GM04503 (cell line): ENCODE measurements at places on chromosomes 12 and 14.
A peak's percentile ranks its signal among the peaks of the same experiment; 100 is the strongest.

- DNase-seq: peak; percentile 54
Observed at GRCh38 chr14:104681689-104682074, 7.7 kb upstream of the INF2 start.

DNA sequence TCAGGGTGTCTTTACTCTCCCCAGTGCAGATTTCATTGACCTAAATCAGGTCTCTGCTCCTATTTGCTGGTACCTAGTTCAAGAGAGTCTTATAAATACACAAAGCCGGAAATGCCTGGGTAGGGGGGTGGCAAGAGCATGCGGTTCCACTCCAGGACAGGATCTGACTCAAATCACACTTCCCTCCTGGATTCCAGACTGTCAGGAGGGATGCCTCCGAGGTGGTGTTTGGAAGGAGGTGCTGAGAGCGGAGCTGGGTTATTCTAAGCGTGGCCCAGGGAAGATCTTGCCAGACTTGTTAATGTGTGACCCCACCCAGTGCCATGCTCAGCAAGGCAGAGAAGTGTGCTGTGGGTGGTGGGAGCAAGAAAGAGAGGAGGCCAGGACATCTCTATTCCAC lies 49.8 kb downstream of the B4GALNT3 start:
- no peak for DNase-seq

DNA sequence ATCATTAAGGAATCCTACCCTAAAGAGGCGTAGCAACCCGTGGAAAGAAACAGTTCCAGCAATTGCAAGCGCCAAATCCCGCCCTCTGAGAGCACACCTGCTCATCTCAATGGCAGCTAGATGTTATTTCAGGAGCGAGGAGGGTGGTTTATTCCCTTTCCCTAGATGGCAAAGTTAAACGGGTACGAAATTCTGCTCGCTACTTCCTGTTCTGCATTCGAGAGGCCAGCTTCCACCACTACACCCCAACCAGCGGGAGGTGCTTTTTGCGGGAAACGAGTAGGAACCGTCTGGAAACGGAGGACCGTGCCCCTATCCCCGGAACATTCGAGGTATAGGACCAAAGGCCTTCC lies 536 bp downstream of the VPS29 start:
- DNase-seq: peak; percentile 19

GRCh38 chr14:95569440-95569839 lies 34.6 kb downstream of the GLRX5 start:
- DNase-seq: no peak

DNA sequence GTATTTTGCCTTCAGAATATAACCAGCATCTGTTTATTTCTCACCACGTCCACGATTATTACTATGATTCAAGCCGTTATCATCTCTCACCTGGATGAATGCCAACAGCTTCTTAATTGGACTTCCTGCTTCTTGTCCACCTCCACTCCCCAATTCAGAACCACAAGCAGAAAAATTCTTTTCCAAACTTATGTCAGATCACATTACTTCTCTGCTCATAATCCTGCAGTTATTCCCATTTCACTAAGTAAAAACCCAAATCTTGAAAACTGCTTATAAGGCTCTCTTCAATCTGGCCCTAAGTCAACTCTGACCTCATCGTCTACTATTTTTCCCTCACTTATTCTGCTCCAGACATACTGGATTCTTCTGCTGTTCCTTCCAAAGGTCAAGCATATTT lies 2.0 kb downstream of the CRY1 start:
- DNase-seq: peak; percentile 23

DNA sequence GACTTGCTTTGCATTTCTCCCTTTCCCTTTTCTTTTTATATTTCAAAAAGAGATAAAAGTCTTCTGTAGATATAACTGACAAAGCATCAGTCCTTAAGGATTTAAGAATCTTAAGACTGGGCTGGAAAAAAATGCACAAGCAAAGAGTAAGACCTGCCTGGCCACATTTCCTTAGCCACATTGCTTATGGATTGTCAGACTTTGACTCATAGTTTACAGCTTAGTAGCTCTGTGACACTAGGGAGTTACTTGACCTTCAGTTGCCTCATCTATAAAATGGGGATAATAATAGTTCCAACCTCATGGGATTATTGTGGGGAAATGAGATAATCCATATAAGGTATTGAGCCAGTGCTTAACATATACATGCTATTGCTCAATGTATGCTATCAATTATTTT lies 66.4 kb upstream of the STK38L start:
- no peak for DNase-seq

GRCh38 chr14:91284146-91284790 lies 39.8 kb upstream of the GPR68 start:
- DNase-seq: peak; percentile 53

DNA sequence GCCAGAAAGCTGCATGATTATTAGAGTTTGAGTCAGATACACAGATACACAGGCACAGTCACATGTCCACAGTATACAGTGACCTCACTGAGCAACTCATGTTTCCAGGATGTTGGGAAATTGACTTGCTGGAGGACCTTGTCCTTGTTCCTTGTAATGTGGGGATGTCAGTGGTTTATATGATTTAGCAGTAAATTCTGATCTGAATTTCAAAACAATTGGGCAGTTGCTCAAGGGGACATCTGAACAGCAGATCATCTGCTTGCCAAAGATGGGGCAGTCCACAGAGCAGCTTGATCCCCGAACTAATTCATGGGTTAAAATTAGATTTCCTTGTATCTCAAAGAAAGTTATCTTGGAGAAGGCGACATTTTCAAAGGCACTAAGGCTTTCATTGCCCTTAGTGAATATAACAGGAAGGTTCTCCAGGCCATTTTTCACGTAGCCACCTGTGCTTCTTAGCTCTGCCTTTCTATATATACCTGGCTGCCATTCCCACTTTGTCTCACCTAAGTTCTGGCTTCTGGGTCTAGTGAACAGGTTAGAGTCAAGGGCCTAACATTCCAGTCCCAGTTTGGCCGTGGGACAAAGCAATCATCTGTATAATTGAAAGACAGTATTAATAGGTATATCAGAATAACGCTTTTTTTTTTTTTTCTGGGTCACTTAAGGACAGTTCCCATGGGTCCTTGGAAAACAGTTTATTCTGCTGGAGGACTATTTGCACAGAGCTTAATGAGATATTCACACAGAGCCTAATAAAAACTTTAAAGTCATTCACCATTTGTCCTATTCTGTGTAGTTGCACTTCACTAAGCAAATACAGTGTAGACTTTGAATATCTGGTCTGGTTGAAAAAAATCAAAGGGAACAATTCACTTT lies 64.9 kb upstream of the STRN3 start:
- DNase-seq: peak; percentile 92

GRCh38 chr12:66663611-66664010 lies 15.3 kb downstream of the GRIP1 start:
- DNase-seq: no peak

GRCh38 chr14:88476214-88476774 lies 78.5 kb downstream of the PTPN21 start:
- DNase-seq: no peak

DNA sequence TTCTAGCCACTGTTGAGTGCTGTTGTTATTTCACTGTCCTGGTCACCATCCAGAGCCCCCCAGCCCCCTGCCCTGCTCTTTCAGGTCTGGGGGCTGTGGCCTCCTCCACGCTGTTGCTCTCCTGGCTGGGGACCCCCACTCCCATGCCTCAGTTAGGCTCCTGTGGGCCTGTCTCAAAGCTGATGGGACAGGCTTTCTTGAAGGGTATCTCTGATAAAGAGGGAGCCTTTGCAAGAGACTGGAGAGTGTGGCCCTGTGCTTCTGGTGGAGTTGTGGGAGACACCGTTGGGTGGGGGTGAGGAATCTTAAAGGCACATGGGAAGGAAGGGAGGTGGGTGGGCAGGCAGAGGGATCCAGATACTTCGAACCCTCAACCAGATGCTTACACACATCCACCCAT lies 12.2 kb upstream of the KRT86 start:
- no peak for DNase-seq

- peak; percentile 36 for DNase-seq
Observed at GRCh38 chr14:67619446-67620216, at the start of gene ARG2. ARG2 (plus strand) TSS chr14:67619920; CDS start chr14:67619978, 58 bp downstream.

GRCh38 chr12:103924761-103925641 lies 5.2 kb upstream of the HSP90B1 start:
- DNase-seq: no peak

DNA sequence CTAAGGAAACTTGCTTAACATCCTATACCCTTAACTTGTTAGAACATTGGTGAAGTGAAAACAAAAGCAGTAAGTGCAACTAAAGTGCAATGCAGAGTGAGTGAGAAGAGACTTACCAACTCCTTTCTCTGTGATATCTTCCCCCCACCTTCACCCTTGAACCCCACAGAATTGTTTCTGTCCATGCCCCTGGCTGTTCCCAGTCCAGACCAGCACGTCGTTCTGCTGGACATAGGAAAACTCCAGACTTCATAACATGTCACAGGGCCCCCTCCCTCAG lies 91.9 kb downstream of the DAD1 start:
- DNase-seq: no peak

DNA sequence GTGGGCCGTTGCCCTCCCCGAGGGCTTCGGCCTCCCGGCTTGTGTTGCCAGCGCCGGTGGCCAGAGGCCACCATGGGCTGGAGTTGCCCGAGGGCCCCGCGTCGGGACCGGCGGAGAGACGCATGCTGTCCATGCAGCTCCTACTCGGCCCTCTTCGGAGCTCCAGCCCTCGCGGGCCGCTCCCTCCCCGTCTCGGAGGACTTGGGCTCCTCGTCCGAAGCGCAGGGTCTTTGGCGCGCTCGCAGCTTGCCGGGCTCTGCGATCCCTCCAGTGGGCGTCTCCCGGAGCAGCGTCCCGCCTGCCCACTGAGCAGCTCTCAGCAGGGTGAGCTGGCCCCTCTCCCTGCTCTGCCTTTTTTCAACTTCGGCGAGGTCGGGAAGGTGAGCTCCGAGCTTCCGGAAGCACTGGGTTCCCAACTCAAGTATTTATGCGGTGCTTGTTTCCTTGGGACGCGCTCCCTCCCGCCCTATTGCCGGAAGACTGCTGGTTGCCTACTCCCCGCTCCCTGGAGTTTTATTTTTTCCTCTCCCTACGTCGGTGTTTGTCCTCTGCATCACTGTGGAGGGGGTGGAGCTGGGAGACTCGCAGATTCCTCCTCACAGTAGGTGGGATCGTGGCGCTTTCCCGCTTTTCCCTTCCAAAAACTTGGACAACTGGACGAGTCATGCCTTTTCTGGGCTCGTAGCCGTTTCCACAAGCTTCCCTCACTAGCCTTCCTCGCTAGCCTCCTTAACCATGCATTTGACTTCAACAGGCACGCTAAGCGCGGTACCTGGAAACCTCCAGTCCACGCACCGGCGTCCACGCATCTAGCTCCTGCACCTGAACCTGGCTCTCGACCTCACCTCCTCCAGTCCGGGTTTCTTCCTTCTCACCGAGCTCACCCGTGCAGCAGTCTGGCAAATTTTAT lies at the start of gene AVPR1A:
AVPR1A (minus strand) TSS at position 489 of the 910 bp plus-strand sequence; CDS start at position 124, 365 bp downstream.
- DNase-seq: no peak

DNA sequence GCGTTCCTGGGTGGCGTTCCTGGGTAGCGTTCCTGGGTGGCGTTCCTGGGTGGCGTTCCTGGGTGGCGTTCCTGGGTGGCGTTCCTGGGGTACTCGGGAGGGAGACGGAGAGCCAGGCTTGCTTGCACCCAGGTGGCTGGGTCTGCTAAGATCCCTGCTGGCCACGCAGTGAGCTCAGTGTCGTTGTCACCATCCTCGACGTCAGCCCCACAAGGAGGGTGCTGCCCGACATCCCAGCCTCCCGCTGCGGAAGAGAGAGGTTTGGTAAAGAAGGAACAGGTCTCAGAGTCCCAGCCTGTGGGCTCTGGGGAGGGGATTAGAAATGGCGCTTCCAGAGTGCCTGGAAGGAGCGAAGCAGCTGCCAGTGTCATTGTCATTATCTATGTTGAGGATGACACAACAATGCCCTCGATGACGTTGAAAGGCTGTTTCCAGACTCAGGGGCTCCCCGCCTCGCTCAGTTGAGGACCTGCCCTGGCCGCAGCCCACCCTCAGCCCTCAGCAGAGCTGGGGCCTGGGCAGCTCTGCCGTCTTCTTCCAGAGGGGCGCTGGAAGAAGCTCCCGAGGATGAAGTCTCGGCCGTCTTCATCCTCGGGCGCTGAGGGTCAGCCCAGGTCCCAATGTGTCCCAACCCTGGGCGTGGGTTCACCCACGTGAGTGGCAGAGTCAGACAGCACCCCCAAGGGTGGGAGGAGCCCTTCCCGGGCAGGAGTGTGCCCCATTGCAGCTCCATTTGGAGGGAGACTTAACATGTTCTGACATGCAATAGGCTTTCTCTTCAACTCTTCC lies 328.8 kb downstream of the ADGRD1 start:
- DNase-seq: no peak
